NCI-H1105 treated with DMSO at 0.1 percent for 48 hours (cell line): ENCODE measurements at places on chromosomes 2 and 18.

GRCh38 chr2:160308476-160308875 lies 108.4 kb upstream of the ITGB6 start:
- peak; percentile 4 for DNase-seq

- DNase-seq = no peak
These were observed 72.3 kb downstream of the IL1R2 start for GRCh38 chr2:102063941-102064678.

DNA sequence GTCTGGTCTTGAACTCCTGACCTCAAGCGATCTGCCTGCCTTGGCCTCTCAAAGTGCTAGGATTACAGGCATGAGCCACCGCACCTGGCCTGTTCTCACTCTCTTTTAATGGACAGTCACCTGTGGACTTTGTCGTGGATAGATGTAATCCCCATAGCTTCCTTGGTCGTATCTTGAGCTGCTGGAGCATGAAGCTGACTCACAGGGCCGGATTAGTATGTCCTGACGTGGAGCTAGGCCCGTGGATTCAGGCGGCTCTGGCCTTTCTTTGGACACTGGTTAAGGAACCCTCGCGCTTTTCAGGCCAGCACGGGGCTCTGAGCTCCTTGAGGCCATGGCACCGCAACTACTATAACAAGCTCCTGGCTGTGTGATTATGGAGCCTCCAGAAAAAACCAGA lies 27.5 kb upstream of the GBX2 start:
- no peak for DNase-seq

GRCh38 chr18:48453330-48454066 lies 44.3 kb upstream of the ZBTB7C start:
- no peak for DNase-seq

DNA sequence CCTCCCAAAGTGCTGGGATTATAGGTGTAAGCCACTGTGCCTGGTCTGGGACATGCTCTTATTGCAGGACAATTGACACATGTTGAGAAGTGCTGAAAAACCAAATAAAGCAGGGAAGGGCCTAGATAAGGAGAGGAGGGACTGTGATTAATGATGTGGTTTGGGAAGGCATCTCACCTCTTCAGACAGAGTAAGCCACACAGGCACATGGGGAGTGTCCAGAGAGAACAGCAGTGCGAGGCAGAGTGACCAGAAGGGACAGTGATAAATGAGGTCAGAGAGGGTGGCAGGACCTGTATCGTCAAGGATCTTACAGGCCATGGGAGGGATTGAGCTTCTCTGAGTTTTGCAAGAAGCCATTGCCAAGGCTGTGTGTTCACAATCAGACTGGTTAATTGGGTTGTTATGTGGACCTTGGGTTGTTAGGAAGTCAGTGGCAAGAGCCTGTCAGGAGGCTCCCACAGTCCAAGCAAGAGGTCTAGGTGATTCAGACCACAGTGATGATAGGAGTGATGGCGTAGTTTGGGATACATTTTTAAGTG lies 58.5 kb downstream of the EIF5B start:
- DNase-seq = no peak

- DNase-seq = no peak
These were observed 79.7 kb upstream of the IGFBP5 start for GRCh38 chr2:216775043-216775453.

- peak; percentile 96 for DNase-seq
These were observed 36.2 kb downstream of the TLK1 start for GRCh38 chr2:171124541-171124940.

- DNase-seq = no peak
These were observed 44.2 kb downstream of the FARSB start for GRCh38 chr2:222611684-222612083.

- DNase-seq = no peak
These were observed 95.1 kb downstream of the USP40 start for GRCh38 chr2:233471291-233472035.

DNA sequence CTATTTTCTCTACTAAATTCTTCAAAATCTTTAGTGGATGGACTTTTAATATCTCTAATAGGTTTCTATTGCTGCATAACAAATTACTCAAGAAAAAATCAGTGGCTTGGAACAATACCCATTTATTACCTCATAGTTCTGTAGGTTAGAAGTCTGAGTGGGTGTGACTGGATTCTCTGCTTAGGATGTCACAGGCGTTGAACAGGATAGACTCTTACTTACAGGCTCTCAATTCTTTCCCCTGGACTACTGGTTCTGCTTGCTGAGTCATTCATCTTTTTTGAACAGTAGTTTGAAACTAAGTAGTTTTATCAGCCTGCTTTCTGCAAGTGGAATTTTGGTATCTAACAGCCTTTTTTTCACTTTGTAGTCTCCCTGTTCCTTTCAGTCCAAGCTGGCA lies 265.4 kb downstream of the ZNF385B start:
- DNase-seq = no peak

DNA sequence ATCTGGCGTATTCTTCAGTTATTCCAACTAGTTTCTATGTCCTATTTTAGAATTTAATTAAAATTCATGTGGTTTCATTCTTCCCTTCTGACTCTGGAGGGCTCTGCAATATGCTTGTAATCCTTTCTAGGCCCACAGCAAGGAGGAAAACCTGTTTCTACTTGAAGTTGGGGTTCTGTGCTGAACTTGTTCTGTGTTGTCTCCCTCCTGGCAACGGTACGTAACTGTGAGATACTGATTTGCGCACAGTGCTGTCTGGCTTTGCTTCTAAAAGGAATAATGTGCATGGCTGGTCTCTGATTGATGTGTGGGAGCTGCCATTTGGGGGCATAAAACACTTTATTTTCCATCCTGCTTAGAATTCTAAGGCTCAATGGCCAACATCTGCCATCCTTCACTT lies 81.7 kb downstream of the NABP1 start:
- no peak for DNase-seq

DNA sequence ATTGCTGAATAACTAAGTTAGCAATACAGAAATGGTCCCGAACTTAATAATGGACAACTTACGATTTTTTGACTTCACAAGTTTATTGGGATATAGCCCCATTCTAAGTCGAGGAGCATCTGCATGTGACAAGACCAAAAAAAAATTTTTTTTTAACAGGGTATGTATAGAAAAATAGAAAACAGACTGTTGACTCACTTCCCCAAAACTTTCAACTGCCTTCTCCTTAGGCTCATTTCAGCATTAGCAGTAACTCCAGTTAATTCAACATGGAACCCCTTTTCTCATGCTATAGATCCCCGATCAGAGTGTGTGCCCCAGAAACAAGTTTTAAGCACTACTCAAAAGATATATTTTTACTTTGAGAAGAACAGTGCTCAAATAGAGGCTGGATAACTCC lies 5.4 kb downstream of the CD302 start:
- no peak for DNase-seq

DNA sequence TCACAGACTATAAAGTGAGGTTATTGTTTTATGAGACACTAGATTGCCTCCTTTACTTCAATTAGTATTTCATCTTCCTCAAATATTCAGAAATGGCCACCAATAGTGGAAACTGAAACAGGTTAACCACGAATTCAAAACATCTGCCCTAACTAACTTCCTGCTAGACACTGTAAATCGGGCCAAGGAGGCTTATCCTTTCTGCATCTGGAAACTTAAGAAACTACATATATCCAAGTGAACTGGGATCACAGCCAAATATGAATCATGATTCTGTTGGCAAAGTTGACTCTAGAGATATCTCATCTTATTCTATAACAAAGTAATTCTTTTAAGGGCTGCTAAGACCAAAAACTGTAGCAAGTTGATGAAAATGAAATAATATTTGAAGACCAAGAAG lies 136.6 kb upstream of the ZC3H15 start:
- DNase-seq = no peak

DNA sequence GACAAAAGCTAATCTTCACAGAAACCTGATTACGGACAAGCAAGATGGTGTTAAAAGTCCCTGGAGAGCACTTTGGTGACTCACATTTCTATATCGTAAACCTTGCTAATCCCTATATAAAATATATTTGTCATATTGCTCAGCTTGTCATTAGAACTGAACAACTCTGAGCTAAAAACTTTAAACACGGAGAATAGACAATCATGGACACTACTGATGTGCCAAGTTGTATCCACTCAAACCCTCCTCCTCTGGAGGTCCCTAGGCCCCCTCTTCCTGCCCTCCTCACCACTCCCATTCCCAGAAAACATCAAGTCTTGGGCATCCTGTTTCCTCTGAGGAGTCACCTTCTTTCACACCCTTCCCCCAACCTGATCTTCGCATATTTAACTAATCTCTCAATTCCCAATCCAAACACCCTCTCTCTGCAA lies 138.7 kb upstream of the PID1 start:
- DNase-seq = no peak

GRCh38 chr2:26462511-26463243 lies 15.2 kb downstream of the OTOF start:
- DNase-seq = peak; percentile 13

- no peak for DNase-seq
These were observed 4.2 kb downstream of the SLC66A2 start for GRCh38 chr18:79947054-79947755.

DNA sequence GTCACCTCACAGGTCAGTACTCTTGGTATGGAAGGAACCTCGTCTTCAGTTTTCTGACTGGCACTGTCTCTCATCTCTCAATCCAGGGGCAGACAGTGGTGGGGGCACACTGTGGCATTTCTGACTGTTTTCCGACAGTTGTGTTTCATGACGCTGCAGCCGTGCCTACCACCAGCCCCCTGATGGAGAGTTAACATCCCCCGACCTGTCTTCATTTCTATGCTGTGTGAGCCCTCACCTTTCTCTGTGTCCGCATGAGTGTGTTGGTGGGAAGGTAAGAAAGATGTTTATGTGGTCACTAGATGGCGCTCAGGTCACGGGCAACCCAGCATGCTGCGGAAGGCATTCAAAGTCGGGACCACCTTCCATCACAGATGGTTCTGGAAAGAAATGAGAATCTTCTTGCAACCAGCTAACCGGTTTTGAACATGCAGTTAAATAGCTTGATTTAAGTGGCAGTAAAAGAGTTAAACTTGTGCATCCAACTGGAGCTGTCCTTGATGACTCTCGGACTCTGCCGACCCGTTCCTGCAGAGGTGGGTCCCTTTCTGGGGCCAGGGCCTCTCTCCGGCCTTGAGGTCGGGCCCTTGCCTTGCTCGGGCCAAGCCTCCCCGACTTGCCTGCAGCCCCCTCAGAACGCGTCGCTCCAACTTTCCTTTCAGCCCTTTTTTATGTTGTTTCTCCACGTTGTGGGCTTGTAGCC lies 92.4 kb downstream of the DYSF start:
- peak; percentile 69 for DNase-seq

GRCh38 chr18:48029296-48029986 lies 99.0 kb upstream of the SMAD2 start:
- DNase-seq = no peak

- no peak for DNase-seq
These were observed 330.9 kb downstream of the TNS1 start for GRCh38 chr2:217671871-217672270.

DNA sequence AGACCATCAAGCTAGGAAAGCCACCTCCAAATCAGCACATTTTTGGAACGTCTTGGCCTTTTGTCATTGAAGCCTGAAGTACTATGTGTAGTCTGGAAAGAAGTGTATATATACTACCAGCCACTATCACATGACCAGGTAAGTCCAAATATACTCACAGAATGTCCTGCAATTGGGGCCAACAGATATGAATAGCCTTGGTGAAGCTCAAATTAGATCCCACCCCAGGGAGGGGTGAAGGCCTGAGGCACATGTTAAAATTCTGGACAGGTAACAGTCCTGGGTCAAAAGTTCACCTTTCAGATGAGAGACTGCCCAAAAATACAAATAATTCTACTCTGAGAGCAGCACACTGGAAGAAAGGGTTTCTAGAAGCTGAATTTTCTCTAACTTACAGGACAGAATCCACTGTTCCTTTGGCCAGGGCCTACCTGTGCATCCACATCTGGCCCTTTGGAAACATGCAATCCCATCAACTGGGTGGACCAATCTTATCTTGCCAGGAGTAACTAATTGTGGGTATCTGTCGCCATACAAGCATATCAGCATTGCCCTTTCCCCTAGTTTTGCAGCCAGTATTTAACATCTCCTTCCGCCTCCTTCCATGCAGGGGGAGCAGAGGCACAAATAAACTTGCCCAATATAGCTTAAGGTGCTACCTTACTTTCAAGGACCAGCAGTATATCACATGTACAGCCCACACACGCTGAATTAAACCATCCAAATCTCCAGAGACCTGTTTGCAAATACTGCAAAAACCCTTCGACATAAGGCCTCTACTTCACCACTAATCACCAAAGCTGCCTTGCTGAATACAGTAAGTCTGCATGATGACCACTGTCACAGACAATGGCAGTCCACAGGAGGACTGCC lies 67.8 kb downstream of the EIF5B start:
- DNase-seq = no peak
